ENCODE measurements at places on chromosomes 1 and 21. TPM values are rescaled to one million over a fixed set of nuclear protein-coding genes. Genes with fewer than 3 reads are reported as not detected.

The MAP1LC3C gene
- total RNA-seq = 1.6 TPM

The CD1B gene
- total RNA-seq = not detected

The NOS1AP gene
- total RNA-seq = 7.6 TPM

The REN gene
- total RNA-seq = not detected

The AUNIP gene
- total RNA-seq = 2.3 TPM

The SPATA17 gene
- 13.4 TPM for total RNA-seq

The CLCA4 gene
- not detected for total RNA-seq

Data from diencephalon (tissue), 1 donor.